Putamen (tissue), 1 donor: ENCODE measurements at places on chromosomes 3 and 15.
A peak's percentile ranks its signal among the peaks of the same experiment; 100 is the strongest.

DNA sequence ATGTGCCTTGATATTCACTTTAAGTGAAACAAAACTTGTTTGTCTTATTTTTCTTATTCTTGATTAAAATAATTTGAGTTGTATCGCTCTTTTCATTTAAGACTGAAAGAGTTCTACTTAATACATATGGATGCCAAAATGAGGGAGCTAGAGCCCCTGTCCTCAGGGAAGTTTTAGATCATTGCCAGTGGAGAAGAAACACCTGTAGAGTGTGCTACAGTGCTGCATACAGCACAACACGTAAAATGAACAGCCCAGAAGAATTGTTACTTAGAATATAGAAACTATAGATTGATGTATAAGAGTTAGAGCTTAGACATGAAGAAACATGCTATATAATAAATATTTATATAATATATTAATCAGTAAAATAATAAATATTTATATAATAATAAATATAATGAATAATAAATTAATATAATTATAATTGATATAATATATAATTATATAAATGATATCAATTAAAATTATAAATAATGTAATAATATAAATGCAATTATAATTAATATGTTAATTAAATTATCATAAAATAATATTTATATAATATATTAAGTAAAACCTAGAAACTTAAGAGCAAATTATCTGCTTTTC, 1234.7 kb downstream of the ROBO2 start:
- no peak for DNase-seq

DNA sequence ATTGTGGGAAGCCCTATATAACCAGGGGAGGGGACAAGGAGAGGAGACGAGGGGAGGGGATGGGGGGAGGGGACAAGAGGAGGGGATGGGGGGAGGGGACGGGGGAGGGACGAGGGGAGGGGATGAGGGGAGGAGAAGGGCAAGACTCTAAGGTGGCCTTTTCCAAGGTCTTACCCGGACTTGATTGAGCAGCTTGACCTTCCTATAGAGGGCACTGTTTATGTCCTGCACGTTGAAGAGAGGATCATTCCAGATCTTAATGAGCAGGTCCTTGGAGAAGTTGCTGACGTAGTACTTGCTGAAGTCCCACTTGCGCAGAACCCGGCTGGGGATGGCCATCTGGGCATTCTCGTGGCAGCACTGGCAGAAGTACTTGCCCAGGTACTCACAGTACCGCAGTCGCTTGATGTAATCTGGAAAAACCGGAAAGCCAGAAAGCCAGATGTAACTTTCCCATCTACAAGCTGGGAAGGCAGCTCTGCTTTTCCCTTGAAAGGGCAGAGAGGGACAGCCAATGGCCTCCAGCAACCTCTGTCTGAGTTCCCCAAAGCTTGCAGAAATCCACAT, 55.7 kb downstream of the RUBCN start:
- no peak for DNase-seq

DNA sequence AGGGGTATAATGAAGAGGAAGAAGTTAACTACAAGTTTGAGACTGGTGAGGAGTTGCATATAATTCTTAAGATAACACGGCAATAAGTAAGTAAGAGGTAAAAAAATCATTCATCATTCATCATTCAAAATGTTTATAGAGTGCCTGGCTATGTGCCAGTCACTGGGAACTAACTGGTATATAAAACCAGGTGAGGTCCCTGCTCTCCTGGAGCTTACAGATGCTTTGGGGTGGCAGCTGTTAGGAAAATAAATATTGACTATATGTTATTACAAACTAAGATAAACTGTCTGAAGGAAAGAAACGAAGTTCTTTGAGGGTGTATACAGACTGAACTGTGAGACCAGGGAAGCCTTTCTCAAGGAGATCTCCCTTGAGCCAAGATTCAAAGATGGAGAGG, 2.9 kb downstream of the CASR start:
- no peak for DNase-seq

DNA sequence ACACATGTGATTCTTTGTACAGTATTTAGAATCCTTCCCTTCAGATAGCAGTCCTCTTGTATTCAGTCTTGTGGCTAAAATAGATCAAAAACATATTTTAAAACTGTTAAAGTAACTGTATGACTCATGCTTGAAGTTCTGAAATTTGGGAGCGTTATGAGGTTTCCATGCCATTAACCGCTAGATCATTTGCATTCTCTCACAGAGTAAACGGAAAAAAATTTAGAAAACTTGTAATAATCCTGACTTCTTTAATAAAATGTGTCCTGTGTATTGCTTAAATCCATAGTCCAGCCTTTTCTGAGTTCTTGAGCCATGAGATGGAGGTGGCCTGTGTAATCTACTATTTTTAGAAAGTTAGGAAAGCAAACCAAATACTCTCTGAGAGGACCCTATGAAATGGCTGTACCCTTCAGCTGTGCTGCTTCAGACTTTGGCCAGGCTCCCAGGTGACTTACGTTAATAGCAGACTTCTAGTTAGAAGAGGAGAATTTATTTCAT, 33.8 kb downstream of the MBNL1 start:
- no peak for DNase-seq

DNA sequence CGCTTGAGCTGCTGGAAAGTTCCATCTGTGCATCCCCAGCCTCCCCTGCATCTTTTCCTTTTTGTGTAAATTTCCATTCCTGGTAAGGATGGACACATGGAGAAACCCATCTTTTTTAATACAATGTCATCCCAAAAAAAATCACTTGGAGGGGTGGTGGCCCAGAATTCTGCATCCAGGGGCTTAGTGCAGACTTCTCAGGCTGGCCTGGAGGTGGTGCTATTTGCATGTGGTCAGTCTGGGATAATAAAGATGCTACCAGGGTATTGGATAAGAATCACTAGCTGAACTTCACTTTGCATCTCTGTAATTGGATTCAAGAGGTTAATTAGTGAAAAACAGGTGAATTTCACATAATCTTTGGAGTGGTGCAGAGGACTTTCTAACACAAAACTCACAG, 1.8 kb upstream of the ZSCAN2 start:
- DNase-seq = peak; percentile 42

- DNase-seq = no peak
Observed at GRCh38 chr3:13016083-13016720, 57.0 kb downstream of the IQSEC1 start.

DNA sequence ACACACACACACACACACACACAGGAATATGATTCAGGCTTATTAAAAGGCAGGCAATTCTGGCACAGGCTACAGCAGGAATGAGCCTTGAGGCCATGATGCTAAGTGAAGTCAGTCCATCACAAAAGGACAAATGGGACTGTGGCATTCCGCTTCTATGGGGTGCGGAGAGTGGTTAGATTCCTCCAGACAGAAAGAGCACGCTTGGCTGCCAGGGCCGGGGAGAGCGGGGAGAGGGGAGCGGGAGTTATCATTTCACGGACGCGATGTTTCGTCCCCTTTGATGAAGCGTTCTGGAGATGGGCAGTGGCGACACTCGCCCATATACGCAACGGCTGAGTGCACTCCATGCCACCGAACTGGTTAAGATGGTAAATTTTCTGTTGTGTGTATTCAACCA, 58.5 kb upstream of the FAM174B start:
- DNase-seq = peak; percentile 15

DNA sequence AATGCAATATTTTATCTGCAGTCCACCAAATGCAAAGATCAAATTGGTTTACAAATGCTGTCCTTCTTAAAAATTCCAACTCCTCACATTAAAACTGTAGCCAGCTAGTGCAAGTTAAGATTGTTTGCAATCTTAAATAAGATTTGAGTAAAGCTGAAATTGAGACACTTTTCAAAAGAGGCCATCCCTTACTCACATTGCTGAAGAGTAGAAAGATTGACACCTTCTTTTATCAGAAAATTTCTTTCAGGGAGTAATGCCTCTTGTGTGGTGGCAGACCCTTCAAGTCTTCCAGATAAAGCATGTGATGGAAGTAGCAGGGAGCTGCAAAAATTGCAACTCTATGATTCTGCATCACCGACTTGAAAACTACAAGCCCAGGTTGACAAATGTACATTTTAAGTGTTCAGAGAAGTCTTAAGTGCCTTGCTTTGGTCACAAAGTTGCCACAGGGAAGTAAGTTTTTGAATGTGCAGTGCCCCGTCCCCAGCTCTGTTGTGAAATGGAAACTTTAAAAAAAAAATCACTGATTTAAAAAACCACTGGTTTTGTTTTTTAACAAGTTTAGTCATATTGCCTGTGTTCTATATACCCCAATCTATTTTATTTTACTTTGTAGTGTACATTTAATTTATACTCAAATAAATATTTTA, 12.6 kb downstream of the CD86 start:
- no peak for DNase-seq

- DNase-seq = no peak
Observed at GRCh38 chr3:87491843-87492242, 215.5 kb upstream of the POU1F1 start.

GRCh38 chr15:41971089-41971894, 1.1 kb downstream of the EHD4 start:
- no peak for DNase-seq

DNA sequence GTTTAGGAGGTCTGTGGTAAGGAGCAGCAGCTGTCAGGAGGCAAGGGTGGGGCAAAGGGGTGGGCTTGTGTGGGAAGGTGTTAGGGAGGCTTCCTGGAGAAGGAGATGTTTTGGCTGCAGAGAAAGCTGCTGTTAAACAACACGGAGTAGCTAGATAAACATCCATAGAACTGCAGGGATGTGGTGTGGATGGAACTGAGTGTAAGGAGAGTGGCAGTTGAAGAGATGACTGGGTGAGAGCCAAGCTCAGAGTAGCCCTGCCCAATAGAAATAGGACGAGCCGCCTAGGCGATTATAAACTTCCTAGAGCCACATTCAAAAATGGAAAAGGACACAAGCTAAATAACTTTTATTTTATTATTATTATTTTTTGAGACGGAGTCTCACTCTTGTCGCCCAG, 19.9 kb downstream of the RPLP1 start:
- no peak for DNase-seq

GRCh38 chr3:184727357-184728009, 15.6 kb upstream of the MAGEF1 start:
- peak; percentile 45 for DNase-seq

DNA sequence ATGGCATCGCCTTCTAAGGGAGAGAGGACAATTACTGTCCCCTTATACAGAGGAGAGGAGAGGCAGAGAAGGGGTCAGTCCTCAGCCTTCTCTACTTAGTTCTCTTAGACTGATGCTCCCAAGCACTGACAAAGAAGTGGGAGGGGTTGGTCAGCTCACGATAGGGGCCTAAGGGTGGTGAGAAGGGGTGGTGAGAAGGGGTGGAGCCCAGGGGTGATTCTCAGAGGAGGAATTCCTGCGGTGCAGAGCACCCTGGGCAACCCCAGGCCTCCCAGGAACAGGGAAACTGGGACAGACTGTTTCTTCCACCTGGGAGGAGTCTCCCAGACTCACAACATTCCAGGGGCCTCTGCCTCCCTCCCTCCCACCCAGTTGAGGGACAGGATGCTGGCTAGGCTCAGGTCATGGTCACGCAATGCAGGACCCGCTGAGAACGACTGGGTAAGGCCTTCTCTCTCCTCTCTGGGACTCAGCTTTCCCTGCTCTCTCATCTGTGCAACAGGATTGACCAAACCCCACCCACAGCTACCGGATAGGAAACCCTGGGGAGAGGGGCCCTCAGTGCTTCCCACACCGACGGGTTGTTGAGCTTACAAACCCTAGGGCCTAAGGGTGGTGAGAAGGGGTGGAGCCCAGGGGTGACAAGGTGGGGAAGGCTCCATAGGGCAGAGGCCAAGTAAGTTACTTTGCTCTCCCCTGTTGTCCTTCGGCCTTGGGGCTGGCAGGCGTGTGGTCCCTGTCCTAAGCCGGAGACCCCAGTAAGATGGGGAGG, 1.5 kb downstream of the TPRA1 start:
- no peak for DNase-seq

DNA sequence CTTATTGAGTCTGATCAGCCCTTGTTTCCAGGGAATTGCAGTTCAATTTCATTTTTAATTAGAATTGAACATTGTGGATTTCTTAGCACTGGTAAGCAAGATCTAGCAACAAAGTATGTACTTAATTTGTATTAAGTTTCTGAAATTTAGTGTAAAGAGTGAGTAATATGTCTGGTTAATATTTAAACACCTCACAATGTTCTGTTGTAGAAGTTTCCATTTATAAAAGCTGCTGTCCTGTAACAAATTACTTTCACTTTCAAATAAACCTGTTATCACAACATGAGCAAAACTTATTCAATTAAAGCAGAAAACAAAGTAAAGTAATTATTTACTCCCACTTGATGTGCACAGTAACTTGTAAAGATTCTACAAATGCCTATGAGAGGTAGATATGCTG, 448.5 kb downstream of the NAALADL2 start:
- DNase-seq = no peak

GRCh38 chr3:104526901-104527401, 839.8 kb upstream of the ALCAM start:
- DNase-seq = no peak

GRCh38 chr15:84079885-84080777, 155.4 kb upstream of the GOLGA6L4 start:
- DNase-seq = peak; percentile 49

DNA sequence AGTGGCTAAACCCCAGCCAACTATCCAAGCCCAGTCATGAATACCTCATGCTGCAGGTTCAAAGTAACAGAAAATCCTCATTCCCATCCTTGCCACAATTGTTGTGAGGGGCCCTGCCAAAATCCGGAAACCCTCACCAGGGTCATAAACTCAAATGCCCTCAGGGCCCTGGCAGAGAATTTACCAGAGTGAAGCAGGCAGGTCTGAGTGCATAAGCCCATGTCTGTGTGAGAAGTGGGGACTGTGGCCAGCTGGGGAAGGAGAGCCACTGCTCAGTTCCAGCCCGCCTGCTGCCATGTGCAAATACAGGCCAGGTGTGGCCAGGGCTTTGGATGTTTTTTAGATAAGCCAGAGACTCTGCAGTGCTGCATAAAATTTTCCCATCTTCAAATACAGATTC, 7.0 kb downstream of the CEP152 start:
- no peak for DNase-seq

- no peak for DNase-seq
Observed at GRCh38 chr15:83869341-83869740, 215.4 kb downstream of the ADAMTSL3 start.

DNA sequence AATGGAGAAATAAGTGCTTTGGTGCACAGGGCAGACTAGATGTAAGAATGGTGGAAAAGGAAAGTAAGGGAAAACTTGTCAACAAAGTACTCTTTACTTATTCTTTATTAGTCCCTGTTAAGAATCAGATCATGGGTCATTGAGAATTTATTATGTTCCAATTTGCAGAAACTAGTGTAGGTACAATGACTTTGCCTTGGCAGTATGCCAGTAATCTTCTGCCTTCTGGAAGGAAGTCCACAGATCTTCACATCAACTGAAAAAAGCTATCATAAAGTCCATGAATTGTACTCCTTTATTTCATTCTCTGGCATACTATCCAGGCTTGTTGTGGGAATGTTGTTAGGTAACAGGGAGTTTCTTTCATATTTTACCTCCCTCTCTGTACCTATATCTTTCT, 88.2 kb upstream of the FLNB start:
- no peak for DNase-seq

GRCh38 chr15:96330064-96330449, 443 bp upstream of the NR2F2 start:
- no peak for DNase-seq

DNA sequence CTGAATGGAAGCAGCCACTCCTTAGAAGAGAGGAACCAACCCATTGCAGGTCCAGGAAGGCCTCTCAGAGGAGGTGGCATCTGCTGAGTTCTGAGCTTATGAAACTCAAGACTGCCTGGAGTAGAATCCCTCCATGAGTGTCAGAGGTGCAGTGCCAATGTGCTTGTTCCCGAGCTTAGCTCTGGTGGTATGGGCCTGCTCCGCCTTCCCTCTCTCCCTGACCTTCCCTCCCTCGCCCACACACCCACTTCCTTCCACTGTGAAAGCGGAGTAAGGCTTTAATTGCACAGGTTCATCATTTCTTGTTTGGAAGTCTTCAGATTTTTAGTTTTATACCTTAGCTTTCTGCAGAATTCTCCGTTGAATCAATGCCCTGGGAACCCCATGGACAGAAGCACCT, 208.0 kb upstream of the BHLHE40 start:
- no peak for DNase-seq
